ENCODE measurements at places on chromosomes 3 and 15. TPM values are rescaled to one million over a fixed set of nuclear protein-coding genes. Genes with fewer than 3 reads are reported as not detected.

The CAV3 gene
- 17.4 TPM for total RNA-seq

The STX19 gene
- 0.25 TPM for total RNA-seq

The TLR9 gene
- total RNA-seq, result 0.12 TPM

The TSC22D2 gene
- total RNA-seq, result 18.3 TPM

The CELF6 gene
- 0.41 TPM for total RNA-seq

The TRANK1 gene
- 2.8 TPM for total RNA-seq

The EPB42 gene
- 0.52 TPM for total RNA-seq

The FBXO40 gene
- total RNA-seq, result 98.9 TPM

The PAQR5 gene
- 1.1 TPM for total RNA-seq

The PTPN9 gene
- total RNA-seq, result 12.0 TPM

The CD200 gene
- 0.64 TPM for total RNA-seq

The CSPG4 gene
- 18.8 TPM for total RNA-seq

The STRA6 gene
- not detected for total RNA-seq

The CAND2 gene
- total RNA-seq, result 69.6 TPM

The KIF23 gene
- total RNA-seq, result 7.7 TPM

The NR2F2 gene
- 12.6 TPM for total RNA-seq

The CHL1 gene
- total RNA-seq, result 14.1 TPM

The ADAMTS9 gene
- 18.8 TPM for total RNA-seq

The FAM81A gene
- 3.5 TPM for total RNA-seq

The ISL2 gene
- total RNA-seq, result not detected

The AP3B2 gene
- total RNA-seq, result not detected

The SLC22A13 gene
- not detected for total RNA-seq

The MYLK gene
- total RNA-seq, result 12.4 TPM

The PLCH1 gene
- 0.12 TPM for total RNA-seq

The RTP3 gene
- not detected for total RNA-seq

All from heart left ventricle (tissue), 16 donors.